Frontal cortex (tissue), 4 donors: ENCODE measurements at places on chromosomes 12 and 14. TPM values are rescaled to one million over a fixed set of nuclear protein-coding genes. Genes with fewer than 3 reads are reported as not detected.

ACOT6 gene
- not detected for total RNA-seq

SCN8A gene
- 46.1 TPM for total RNA-seq

LIMA1 gene
- total RNA-seq, result 12.6 TPM

CCDC38 gene
- total RNA-seq, result not detected

GPR132 gene
- total RNA-seq, result 1.2 TPM

CCDC196 gene
- total RNA-seq, result not detected

TRIP11 gene
- total RNA-seq, result 37.5 TPM

PIK3C2G gene
- total RNA-seq, result 0.41 TPM

SLIRP gene
- 95.4 TPM for total RNA-seq

USP44 gene
- total RNA-seq, result 3.7 TPM

GPRC5A gene
- total RNA-seq, result under 0.01 TPM

ZDHHC22 gene
- total RNA-seq, result 5.7 TPM

SLC5A8 gene
- total RNA-seq, result 3.3 TPM

PRB2 gene
- total RNA-seq, result not detected

CMA1 gene
- total RNA-seq, result not detected

FAM90A1 gene
- total RNA-seq, result 0.41 TPM

CCDC91 gene
- 115 TPM for total RNA-seq

TC2N gene
- 5.7 TPM for total RNA-seq

NOXRED1 gene
- 1.2 TPM for total RNA-seq

ARHGEF25 gene
- total RNA-seq, result 38.3 TPM

OTUB2 gene
- 4.9 TPM for total RNA-seq

LIN7A gene
- total RNA-seq, result 44.4 TPM

RGS6 gene
- total RNA-seq, result 4.9 TPM

DNAI7 gene
- 3.7 TPM for total RNA-seq

PLEKHG7 gene
- not detected for total RNA-seq

MDGA2 gene
- total RNA-seq, result 39.1 TPM

GPRC5D gene
- not detected for total RNA-seq

PLEKHD1 gene
- 0.41 TPM for total RNA-seq

ZFC3H1 gene
- total RNA-seq, result 30.6 TPM

CIROP gene
- not detected for total RNA-seq

PTHLH gene
- total RNA-seq, result not detected

BDKRB2 gene
- 0.41 TPM for total RNA-seq
